ENCODE measurements at places on chromosomes 6 and 20.

DNA sequence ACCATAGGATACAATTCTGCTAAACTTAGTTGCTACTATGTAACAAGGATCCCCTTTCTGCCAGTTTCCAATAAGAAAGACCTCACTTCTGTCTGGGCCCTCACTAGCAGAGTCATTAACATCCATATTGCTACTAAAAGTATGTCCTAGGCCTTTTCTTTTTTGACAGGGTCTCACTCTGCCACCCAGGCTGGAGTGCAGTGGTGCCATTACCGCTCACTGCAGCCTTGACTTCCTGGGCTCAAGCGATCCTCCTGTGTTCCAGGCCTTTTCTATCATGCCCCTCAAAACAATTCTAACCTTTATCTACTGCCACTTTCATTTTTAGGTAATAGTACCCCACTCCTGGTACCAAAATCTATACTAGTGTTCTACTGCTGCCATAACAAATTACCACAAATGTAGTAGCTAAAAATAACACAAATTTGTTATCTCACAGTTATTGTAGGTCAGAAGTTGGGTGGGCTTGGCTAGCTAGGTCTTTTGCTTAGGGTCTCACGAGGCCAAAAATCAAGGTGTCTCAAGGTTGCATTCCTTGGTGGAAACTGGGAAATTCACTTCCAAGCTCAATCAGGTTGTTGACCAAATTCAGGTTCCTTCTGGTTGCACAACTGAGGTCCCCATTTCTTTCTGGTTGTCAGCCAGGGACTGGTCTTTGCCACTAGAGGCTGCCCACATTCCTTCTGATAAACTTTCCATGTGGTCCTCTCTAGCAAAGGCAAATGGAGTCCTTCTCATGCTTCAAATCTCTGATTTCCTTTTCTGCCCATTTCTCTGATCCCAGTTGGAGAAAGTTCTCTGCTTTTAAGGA lies 3.0 kb downstream of the CSNK2A1 start:
- DNase-seq, result peak; percentile 29

GRCh38 chr6:53317861-53318260 lies 30.9 kb downstream of the ELOVL5 start:
- DNase-seq, result no peak

DNA sequence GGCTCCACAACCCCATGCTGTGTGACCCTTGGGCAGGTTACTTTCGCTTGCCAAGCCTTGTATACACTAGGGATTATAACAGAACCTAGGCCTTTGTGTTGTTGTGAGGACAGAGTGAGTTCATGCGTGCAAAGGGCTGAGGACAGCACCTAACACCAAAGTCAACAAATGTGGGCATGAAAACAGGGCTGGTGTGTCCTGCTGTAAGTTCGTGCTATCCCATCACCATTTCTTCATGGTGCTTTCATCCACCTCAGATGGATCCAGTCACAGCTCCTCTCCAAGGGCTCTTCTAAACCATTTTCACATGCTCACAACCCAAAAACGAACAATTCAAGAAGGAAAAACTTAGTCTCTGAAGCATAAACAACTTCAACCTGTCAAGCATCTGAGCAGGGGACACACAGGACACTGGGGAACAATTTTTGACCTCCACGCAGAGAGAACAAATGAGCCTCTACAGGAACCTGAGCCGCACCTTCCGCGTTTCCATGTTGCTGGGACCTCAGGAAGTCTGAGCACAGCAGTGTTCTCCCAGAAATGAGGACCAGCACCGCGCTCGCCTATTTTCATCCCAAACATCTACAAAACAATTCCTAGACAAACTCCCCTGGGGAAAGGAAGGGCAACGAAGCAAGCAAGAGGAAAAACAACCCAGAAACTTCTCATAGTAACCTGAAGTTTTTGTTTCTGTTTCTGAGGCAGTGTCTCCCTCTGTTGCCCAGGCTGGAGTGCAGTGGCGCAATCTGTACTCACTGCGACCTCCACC lies 3.1 kb downstream of the LRP11 start:
- DNase-seq, result no peak

DNA sequence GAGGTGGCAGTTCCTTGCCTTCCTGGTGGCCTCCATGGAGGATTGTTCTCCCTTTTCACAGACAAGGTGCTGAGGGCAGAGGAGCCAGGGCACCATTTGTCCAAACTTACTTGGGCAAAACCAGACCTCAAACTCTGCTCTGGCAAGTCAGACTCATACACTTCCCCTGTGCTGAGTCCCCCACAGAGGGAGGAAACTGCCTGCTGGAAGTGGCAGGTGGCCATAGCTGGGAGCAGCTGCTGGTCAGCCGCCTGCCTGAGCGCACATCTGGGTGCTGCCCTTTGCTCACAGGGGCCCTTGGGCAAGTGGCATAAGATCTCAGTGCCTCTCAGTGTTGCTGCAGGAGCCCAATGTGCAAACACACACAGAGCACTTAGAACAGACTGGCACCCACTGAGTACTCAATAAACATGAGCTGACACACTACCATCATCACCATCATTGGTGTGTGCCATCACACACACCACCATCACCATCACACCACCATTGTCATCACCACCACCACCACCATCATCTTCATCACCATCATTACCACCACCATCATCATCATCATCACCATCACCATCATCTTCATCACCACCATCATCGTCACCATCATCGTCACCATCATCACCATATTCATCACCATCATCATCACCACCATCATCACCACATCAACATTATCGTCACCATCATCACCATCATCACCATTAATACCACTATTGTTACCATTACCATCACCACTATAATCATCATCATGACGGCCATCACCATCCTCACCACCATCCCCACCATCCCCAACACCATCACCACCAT lies 17.6 kb downstream of the NOL4L start:
- DNase-seq, result no peak

DNA sequence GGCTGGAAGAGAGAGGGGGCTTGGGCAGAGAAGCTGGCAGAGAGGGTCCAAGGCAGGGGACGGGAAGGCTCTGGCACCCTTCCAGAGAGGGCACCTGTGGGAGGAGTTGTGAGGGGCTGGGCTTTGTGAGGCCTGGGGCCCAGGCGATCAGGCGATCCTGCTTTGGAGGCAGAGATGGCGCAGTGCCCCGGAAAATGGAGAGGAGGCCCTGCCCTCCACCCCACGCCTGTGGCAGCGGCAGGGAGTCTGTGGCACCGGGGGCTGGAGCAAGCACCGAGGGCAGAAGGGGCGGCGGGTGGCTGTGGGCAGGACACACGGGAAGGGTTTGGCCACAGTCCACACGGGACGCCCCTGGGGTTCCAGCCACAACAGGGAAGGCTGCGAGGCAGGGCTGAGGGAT lies 36.5 kb upstream of the FNDC1 start:
- DNase-seq, result no peak

- no peak for DNase-seq
Observed at GRCh38 chr6:41515995-41516394, 30.2 kb upstream of the FOXP4 start.

GRCh38 chr6:166025149-166025898 lies 142.3 kb downstream of the TBXT start:
- DNase-seq, result no peak

GRCh38 chr6:170152989-170153388 lies 137.9 kb downstream of the DLL1 start:
- DNase-seq, result no peak

DNA sequence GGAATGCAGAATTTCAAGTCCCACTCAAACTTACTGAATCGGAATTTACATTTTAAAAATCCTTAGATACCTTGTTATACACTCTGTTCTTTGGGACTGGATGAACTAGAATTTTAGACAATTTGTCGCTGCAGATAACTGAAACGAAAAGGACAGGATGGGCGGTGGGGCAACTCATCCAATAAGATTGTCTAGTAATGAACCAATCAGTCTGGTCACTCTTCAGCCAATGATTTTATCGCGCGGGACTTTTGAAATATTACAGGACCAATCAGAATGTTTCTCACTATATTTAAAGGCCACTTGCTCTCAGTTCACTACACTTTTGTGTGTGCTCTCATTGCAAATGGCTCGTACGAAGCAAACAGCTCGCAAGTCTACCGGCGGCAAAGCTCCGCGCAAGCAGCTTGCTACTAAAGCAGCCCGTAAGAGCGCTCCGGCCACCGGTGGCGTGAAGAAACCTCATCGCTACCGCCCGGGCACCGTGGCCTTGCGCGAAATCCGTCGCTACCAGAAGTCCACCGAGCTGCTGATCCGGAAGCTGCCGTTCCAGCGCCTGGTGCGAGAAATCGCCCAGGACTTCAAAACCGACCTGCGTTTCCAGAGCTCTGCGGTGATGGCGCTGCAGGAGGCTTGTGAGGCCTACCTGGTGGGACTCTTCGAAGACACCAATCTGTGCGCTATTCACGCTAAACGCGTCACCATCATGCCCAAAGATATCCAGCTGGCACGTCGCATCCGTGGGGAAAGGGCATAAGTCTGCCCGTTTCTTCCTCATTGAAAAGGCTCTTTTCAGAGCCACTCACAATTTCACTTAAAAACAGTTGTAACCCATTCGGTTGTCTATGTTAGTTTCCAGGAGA lies 41.9 kb upstream of the HFE start:
- peak; percentile 92 for DNase-seq
